ENCODE measurements at places on chromosomes 7 and 10.

- no peak for DNase-seq
Observed at GRCh38 chr7:136205956-136206355, 228.8 kb upstream of the MTPN start.

GRCh38 chr10:89664203-89664602, 19.2 kb upstream of the PANK1 start:
- no peak for DNase-seq

DNA sequence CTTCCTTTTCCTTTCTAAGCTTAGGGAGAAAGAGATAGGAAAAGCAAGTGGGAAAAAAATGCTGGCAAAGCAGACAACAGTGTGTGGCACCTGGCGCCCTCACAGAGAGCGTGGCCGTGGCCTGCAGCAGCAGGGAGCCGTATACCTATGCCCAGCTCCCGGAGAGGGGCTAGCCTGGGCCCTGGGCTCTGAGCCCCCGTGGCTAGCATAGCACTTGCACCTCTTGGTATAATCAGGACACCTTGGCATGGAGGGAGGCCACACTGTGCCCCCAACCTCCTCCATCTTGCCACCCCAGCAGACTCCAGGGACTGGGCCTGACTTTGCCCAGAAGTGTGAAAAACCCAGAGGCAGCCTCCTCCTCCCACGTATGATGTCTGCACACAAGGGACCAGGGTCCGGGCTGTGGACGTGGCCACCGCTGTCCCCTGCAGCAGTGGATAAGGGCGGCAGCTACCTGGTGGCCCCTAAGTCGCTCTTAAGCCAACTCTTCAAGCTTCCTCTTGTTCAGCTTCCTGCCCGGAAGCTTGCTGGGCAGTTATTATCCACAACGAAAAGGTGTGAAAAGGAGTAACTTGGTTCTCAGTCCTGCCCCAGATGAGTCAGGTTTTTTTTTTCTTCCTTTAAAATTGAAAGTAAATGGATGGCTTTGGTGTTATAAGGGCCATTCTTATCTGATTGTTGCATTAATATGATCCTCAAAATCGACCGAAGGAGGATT, 249.1 kb upstream of the PITRM1 start:
- DNase-seq: no peak

GRCh38 chr10:2048337-2048973, 311.1 kb upstream of the ADARB2 start:
- no peak for DNase-seq
